H1 (cell line): ENCODE measurements at places on chromosomes 3 and 15.

- DNase-seq = no peak
Observed at GRCh38 chr15:48596415-48596814, 49.1 kb downstream of the FBN1 start.

DNA sequence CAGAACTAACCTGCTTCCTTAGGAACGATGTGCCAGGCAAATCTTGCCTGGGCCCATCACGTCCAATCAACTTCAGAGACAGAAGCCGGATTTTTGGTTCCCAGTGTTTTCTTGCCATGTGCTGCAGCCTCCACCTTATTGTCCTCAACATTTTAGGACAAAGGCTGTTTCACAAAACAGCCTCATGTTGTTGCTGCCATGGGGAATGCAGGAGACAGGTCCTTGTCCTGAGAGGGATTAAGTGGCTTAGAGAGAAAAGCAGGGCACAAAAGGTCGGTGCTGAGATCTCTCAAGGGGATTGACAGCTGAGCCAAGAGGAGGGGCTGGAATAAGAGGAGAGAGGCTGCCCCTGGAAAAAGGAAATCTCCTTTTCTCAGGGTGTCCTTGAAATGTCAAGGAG is 11.3 kb upstream of the NMNAT3 start:
- no peak for DNase-seq

DNA sequence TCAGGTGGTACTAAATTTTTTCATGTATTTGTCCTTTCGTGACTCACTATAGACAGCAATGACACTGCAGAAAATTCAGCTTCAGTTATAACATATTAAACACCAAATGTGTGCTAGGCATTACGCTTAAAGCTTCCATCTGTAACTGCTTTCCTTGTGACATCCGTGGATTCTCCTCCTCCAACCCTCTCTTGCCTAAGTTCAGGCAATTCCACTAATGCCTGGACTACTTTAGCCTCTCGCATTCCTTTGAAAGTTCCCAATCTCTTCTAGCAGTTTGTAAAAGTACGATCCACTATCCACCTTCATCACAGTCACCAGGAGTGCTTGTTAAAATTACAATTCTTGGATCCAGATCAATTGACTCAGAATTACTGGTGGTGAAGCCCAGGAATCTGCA is 17.7 kb downstream of the CCDC80 start:
- DNase-seq = no peak

- DNase-seq = no peak
Observed at GRCh38 chr3:64023861-64024223, 548 bp upstream of the PSMD6 start.

GRCh38 chr15:84878504-84878903 is 6.0 kb upstream of the SLC28A1 start:
- DNase-seq = peak; percentile 77

DNA sequence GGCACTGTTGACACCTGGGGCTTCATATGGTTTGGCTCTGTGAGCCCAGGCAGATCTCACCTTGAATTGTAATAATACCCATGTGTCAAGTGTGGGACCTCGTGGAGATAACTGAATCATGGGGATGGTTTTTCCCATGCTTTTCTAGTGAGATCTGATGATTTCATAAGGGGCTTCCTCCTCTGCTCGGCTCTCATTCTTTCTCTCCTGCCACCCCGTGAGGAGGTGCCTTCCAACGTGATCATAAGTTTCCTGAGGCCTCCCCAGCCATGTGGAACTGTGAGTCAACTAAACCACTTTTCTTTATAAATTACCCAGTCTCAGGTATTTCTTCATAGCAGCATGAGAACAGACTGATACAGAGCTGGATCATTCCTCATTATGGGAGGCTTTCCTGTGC is 655.9 kb upstream of the ADAMTS9 start:
- DNase-seq = no peak

GRCh38 chr3:140128631-140129030 is 193.6 kb downstream of the CLSTN2 start:
- peak; percentile 25 for DNase-seq

- no peak for DNase-seq
Observed at GRCh38 chr15:30046430-30046829, 36.3 kb upstream of the GOLGA8J start.

- DNase-seq = no peak
Observed at GRCh38 chr3:66592927-66593625, 92.3 kb upstream of the LRIG1 start.

DNA sequence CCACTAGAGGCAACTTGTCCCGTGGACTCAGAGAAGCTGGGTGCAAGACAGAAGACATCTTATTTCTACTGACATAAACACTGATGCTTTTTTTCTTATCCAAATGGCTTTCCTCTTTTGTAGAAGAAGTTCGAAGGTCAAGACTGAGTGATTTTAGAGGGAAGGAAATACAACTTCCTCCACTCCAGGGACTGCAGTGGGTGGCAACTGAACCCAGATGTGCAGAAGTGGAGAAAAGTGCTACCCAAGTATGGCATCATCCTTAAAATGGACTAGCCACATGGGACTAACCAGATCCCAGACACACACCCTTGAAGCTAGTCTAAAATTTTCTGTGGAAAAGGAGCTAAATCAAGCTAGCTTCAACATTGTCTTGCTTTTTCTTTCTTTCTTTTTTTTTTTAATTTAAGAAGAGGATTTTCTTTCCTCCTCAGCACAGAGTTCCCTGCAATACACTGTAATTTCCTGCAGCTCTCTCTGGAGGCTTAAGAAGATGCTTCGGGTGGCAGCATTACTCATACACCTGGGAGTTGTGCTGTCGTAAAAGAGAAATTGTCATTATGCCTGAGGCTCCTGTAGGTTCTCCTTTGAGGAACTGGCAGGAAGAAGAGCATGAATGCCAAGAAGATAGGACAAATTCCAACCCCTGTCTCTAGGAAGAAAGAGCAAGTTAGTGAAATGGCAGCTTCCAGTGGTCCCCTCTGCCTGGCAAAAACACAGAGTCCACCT is 3.8 kb upstream of the FRMD4B start:
- DNase-seq = no peak

- no peak for DNase-seq
Observed at GRCh38 chr3:186247821-186248814, 113.9 kb downstream of the DGKG start.

- DNase-seq = no peak
Observed at GRCh38 chr3:115401851-115402501, 221.3 kb upstream of the GAP43 start.

GRCh38 chr3:55780913-55781312 is 293.8 kb upstream of the WNT5A start:
- no peak for DNase-seq
